ENCODE measurements at places on chromosomes 12 and 14.

GRCh38 chr14:93132472-93133065 lies 16.8 kb upstream of the ITPK1 start:
- DNase-seq: peak; percentile 40

DNA sequence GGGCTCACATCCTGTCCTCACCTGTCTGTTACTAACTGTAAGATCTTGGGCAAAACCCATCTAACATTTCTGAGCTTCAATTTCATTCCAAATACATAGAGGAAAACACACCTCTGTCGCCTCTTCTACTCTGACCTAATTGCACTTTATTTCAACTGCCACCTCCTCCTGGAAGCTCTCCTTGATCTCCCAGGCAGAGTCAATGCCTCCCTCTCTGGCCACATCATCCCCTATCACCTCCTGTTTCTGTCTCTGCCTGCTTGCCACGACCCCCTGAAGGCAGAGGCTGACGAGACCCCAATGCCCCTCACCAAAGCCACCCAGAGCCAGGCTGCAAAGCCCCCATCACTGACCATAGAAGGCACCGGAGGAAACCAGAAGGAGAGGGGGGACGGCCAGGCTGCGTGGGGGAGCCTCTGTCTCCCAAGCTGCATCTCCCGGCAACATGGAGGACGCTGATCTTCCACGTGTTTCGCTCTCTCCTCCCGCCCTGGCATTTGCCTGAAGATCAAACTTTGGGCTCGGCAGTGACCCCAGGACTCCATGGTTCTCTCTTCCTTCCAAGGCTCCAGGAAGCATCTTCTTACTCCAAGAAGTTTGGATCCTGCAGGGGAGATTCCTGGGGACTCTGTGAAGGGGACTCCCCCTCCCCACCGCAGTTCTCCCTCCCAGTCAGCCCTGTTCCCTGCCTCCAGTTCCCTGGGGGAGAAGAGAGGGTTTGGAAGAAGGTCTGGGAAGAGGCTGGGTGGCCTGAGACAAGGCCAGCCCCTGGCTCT lies 50.1 kb upstream of the BCL11B start:
- no peak for DNase-seq

GRCh38 chr14:55976219-55976618 lies 142.0 kb upstream of the PELI2 start:
- DNase-seq: peak; percentile 8

DNA sequence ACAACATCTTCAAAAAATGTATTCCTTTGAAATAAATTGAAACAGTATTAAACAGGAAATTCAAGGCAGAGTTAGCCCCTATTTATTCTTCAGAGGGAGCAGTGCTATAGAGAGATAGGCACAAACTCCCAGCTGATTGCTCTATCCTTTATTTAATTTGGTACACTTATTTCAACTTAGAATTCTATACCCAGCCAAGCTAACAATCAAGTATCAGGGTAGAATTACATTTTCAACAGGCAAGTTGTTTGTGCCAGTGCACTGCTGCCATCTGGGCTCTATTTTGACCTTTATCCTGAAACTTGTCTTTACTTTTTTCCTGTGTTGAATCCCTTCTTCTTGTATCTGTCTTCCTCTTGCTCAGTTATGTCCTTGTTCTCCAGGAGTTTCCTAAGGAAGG lies 159.2 kb downstream of the STXBP6 start:
- no peak for DNase-seq

DNA sequence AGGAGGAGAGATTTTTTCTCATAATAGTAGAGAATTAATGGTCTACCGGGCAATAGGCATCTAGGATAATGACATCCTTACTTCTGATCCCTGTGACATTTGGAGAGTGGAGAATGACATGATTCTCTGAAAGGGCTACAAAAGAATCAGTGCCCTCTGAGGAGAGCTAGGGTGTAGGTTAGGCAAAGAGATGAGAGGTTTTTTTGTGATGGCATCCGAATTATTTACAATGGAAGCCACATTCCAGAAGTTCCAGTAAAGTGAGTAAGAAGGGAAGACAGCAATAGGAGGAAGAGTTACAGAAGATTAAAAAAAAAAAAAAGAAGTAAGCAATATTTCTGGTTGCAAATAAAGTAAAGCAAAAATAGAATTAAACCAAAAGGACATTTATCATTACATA lies 478.0 kb downstream of the RMST start:
- no peak for DNase-seq

GRCh38 chr12:18703911-18704310 lies 33.9 kb downstream of the PLCZ1 start:
- DNase-seq: peak; percentile 21

GRCh38 chr12:32181498-32182175 lies 75.0 kb downstream of the BICD1 start:
- DNase-seq: no peak

DNA sequence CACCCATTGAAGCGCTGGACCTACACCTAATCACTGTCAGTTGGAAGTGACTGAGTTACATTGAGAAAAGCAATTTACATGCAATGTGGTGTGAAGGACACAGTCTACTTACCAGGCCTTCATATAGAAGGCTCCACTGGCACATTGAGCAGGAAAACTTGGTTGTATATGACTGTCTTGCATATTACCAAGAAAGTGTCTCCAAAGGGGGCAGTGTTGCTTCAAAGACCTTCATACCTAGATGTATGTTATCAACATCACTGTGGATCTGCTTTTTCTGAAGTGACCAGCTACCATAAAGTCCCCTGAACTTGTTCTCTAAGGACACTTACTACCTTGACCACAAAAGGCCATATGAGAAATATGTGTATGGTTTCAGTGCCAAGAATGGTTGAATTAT lies 64.1 kb downstream of the NELL2 start:
- DNase-seq: no peak

- DNase-seq: no peak
Observed at GRCh38 chr12:121630791-121631355, 4.5 kb downstream of the ORAI1 start.

DNA sequence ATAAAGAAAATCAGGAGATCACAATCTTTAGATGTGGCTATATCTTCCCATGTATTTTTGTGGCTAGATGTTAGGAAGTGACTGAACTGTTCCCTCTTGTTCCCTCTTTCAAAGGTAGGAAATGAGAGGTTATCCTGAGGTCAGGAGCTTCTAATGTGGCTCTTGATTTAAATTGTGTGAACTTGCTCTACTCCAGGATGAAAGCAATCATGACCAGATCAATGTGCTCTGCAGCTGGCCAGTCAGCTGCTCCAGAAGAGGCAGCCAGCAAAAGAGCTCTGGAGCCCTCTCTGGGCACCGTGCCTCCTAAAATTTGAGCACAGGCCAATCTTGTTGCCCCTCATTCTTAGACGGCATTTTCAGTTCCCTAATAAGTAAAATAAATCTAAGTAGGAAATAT lies 32.0 kb downstream of the CDK17 start:
- DNase-seq: peak; percentile 40

GRCh38 chr14:91942128-91942527 lies 5.4 kb downstream of the FBLN5 start:
- DNase-seq: no peak

GRCh38 chr14:64971943-64972791 lies at the start of gene RAB15:
TSS of gene RAB15 (minus strand) at chr14:64972336. CDS start at chr14:64972076, 260 bp downstream.
- no peak for DNase-seq

DNA sequence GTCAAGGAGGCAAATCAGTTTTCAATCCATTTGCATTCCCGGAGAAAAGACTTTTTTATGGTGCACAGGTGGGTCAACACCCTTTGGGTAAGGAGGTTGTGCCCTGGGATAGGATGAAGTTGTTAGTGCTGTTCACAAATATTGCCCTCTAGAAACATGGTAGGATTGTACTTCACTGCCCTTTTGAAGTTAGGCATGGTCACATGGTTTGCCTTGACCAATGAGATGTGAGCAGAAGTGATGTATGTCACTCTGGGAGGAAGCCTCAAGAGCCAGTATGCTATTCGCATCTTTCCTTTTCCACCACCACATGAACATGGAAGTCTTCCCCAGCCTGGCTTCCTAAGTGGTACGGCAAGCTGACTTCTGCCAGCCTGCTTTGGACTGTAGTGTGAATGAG lies 182.7 kb downstream of the TMX1 start:
- no peak for DNase-seq

DNA sequence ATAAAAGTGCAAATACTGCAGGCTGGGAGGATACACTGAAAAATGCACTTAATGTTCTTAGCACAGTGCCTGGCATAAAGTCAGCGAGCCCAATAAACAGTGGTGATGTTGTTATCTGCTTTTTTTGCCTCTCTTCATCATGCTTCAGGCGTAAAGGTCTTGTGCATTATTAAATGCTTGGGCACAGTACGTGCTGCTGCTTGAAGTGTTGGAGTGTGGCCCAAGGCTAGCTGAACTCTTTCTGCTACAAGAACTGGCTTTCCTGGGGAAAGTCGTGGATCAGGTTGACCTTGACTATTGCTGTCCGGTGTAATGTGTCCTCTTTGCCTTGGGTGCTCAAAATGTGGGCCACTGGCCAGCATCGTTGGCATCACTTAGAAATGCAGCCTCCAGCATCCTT lies 43.0 kb downstream of the SMOC1 start:
- DNase-seq: no peak

- DNase-seq: no peak
Observed at GRCh38 chr14:104651876-104652260, 37.5 kb upstream of the INF2 start.

DNA sequence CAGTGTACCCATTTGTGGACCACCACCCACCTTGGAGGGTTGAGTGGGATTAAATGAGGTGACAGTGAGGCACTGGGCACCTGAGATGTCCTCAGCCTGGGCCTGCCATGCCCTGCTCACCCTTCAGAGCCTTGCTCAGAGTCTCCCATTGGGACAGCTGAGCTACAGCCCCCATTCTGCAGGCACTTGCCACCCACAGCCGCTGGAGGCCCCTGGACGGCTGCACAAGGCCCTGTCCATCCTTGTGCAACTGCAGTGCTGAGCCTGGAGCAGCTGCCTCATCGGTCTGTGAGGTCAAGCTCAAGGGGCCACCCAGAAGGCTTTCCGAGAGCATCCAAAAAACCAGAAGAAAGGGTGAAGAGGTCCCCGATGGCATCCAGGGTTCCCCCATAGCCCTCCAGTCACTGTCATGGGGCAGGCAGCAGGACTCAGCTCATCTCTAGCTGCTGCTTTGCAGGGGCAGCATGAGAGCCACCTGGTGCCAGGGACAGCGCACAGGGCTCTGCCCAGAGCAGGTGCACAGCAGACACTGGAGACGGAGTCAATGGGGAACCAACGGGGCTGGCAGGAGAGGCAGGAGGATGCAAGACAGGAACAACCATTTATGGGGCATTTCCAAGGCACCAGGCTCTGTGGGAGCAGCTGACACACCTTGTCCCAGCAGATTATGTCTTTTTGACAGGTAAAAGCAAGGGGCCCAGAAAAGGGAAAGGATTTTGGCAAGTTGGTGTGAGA lies 84.6 kb downstream of the ARL6IP4 start:
- no peak for DNase-seq

DNA sequence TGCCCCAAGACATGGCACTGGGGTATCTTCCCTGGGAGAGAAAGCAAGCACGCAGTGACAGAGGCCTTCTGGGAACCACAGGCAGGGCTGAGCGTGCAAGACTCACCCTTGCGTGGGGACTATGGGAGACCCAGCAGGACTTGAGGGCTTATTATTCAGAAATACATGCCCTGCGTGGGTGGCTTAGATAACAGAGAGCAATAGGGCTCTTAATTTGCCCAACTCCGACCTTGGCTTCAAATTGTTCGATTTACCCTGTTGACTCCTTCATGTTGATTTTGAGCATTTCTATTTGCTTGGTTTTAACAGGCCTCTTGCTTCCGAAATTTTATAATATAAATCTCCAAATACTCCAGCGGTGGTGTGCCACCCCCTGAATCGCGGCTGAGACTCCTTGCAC lies 5.1 kb upstream of the SERPINA1 start:
- no peak for DNase-seq

DNA sequence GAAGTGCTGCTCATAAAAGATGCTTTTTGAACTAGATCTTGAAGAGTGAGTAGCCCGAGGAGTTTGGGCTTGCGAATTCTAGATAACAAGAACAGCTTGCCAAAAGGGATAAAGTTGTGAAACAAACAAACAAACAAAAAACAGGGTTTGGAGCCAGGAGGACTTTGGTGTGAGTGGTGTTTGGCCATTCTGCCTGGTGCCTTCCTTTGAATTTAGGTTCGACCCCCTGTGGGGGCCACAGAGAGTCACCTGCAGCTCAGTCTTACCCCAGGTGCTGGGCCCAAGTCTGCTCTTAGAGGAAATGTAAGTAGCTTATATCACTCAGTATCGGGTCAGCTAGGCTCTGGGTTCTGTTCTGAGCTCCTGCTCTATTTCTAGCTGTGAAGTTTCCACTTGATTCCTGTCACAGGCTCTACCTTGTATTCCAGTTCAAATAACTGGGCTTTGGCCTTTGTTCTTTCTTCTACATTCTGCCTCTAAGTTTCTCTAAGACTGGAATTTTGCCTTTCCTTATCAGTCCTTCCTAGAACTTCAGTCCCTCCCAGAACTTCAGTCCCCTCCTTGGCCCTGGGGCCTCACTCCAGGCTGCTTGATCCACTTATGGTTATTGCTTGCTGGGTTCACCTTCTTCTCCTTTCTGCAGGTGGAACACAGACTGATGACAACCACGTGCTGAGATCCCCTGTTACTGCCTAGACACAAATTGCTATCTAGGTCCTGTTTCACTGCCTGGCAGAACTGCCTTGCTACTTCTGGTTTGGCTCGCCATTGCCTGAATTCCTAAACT lies 20.5 kb upstream of the DUSP6 start:
- no peak for DNase-seq

- DNase-seq: no peak
Observed at GRCh38 chr12:104551313-104551931, 94.7 kb downstream of the CHST11 start.
